Ovary (tissue), 10 donors: ENCODE measurements at places on chromosomes 7 and 10.

DNA sequence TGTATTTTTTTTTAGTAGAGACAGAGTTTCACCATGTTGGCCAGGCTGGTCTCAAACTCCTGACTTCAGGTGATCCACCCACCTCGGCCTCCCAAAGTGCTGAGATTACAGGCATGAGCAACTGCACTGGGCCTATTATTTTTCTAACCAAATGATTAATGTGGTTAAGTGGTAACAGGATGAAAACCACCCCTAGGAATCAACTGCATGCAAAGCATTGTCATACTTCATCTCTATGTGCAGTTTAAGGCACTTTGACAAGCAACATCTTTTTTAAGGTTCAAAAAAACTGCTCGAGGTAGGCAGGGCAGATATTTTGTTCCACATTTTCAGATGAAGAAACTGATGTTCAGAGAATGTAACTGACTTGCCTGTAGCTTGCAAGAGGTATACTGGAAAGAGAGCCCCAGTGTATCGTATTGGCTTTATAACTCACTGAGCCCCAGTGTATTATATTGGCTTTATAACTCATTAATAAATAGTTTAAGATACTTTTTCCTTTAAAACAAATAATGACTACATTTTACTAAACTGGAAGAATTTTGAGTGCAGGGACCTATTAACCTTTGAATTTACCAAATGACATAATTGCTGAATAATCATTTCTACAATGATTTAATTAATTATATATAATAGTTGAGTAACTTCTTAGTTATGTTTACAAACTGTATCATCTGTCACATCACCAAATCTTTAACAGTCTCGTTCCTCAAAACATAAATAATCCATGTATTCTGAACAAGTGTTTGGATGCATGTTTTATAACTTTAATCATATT is 38.1 kb downstream of the RTKN2 start:
- no peak for DNase-seq

DNA sequence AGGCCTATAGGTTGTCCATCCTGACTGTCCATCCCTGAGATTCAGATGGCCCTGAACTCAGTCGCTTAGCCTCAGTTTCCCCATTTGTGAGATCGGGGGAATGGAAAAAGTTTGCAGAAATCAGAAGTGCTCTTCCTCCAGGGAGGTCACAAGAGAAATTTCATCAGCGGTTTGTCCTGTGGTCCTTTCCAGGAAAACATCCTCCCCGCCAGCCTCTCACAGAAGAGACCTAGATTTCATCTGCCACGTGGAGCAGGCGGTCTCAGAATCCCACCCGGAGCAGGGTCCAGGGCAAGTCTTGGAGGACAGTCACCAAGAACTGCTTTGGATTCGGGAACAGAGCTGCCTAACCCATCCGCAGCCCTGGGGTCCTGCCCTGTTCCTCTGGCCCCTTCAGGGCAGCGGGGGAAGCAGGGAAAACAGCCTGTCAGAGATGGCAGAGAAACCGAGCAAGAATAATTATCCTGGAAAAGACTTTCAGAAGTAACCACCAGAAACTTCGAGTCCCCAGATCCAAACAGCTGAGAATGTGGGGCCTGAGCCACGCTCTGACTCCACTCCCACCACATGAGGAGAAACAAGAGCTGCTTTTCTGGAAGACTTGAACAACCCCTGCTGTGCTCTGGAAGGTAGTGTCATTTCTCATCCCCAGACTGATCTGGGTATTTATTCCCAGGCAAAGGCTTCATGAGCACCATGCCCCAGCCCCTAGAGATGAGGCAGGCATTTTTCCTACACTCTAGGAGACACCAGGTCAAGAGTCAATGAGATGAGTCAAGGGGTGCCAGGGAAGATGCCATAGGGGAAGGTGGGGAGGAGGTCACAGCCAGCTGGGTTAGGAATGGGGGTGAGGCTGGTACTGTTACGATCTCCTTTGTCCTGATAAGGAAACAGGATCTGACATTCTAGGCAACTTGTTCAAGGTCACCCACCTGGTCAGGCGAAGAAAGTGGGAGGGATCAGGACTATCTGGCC is 1.1 kb upstream of the TNS3 start:
- DNase-seq = peak; percentile 61

GRCh38 chr7:74173491-74173865 is 678 bp upstream of the EIF4H start:
- no peak for DNase-seq

DNA sequence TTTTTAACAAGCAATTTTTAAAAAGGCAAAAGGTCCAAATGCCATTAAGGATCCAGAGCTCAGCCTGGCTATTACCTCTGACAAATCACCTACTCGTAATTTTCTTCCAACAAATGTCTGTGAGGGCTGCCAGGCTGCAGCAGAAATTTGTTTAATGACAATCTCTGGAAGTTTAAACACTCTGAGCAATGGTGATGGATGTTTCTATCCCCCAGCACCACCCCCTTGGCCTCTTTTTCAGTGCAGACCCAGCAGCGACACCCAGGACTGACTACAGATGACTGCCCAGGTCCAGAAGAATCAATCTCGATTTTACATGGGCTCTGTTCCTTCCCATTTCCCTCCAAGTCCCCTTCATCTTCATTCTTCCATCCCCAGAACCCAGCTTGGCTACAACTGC is 201.4 kb upstream of the AOAH start:
- no peak for DNase-seq

- no peak for DNase-seq
Measured at GRCh38 chr7:2354939-2355704, 495 bp downstream of the EIF3B start.

DNA sequence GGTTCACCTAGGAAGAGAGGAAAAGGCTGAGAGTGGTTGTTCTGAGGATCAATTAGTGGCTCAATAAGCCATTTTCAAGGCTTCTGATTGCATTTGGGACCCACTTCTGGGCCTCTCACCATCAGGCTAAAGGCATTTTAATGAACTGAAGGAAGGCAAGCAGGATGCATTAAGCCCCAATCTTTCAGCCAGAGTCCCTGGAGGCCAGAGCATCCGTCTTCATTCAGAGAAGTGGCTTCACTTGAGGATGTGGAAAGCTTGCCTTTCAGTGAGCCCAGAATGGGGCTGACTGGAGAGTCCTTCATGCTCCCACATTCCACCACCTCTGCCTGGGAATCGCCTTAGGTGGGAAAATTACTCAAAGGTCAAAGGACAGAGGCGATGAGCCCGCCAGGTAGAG is 41.8 kb downstream of the COL17A1 start:
- DNase-seq = no peak

DNA sequence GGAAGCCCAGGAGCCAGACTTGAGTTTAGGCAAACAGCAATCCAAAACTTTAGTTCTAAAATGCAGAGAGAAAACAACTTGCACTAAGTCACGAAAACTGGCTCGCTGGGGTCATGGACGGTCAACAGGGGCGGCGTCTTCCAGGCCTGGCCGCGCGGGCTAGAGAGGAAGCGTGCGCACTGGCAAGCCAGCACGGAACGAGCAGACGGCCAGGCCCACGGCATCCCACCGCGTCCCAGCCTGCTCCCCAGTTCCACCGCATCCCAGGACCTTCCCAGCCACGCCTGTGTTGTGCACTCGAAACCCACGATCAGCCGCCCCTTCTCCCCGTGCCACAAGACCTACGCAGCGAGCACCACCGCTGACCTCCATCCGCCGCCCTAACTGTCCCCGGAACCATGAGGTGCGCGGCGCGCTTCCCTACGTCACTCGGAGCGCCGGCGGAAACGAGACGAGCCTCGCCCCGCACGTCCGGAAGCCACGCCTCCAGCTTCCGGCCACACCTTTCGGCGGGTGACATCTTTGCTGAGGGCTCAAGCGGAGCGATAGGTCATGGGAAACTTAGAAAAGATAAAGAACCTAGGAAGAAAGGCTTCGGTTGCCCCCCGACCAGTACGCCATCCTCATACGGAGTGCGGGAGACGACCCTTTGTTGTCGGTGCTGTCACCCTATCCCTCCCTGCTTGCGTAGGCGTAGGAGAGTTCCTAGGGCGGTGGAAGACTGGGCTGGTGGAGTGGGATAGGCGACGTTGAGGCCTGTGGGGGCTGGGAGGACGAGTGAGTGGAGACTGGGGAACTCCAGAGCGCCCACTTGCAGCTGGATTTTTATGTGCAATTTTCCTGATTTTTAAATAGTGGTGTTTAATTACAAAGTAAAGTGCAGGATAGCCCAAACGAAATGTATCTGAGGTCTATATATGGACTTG is at the start of gene TBRG4:
TSS of gene TBRG4 (minus strand) at position 400 of the 926 bp plus-strand sequence. CDS start 2,460 bp downstream, outside the sequence.
- DNase-seq = peak; percentile 94

- DNase-seq = no peak
Measured at GRCh38 chr7:38870147-38870546, 38.8 kb downstream of the VPS41 start.

DNA sequence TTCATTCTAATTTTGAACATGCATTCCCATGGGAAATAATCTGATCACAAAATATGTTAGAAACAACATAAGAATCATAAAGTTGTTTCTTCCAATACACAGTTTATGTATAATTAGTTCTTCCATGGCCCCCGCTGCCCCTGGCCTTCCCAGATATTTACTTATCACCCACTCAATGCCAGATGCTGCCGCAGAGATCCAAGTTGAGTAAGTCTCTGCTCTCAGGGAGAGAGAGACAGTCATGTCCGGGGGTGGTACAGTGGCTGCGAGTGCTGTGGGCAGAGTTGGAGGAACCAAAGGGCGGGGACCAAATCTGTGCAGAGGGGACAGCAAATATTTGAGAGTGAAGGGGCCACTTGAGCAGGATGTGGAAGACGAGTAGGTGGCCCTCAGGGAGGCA is 37.1 kb downstream of the COL26A1 start:
- no peak for DNase-seq

- no peak for DNase-seq
Measured at GRCh38 chr10:49299816-49300139, 808 bp downstream of the C10orf71 start.

DNA sequence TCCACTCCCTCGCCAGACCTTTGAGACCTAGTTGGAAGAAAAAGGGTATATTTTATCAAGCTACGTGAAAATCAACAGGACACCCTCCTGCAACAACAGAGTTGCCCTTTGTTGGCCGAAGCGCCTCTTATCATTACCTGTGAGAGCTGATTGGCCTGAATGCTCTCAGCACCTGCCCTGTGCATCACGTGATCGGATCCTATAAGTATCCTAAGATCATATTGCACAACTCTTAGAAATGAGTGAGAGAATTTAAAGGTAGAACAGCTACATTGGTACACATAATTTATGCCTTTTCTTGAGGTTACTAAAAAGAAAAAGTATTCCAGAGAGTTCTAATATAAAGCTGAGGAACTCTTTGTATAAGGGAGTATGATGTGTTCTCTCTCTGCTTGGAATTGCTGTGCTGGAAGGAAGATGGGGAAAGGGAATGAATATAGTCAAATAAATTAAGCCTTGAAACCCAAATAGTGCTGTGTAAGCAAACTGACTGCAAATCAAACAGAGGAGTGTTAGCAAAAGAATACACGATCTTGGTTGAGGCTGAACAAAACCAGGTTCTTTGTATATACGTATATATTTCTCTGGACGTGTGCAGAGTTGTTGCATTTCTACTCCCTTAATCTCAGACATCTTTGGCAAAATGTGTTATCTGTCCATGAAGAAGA is 69.3 kb downstream of the LRRC4 start:
- no peak for DNase-seq

- DNase-seq = no peak
Measured at GRCh38 chr10:6492896-6493295, 87.2 kb downstream of the PRKCQ start.

- DNase-seq = no peak
Measured at GRCh38 chr7:17613338-17614041, 315.0 kb downstream of the AHR start.

DNA sequence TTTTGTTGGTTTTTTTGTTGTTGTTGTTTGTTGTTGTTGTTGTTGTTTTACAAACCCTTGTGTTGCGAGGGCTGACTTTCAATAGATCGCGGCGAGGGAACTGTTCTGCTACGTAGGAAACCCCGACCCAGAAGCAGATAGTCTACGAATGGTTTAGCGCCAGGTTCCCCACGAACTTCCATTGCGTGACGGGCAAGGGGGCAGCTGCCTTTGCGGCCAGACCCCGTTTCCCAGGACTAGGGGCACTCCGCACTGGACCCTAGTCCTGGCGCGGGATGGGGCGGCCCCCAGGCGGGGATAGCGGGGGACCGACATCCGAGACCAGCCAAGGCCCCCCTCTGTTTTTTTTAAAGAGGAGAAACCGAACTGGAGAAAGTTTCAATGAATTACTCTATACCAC is 119.6 kb downstream of the LRRTM3 start:
- no peak for DNase-seq

DNA sequence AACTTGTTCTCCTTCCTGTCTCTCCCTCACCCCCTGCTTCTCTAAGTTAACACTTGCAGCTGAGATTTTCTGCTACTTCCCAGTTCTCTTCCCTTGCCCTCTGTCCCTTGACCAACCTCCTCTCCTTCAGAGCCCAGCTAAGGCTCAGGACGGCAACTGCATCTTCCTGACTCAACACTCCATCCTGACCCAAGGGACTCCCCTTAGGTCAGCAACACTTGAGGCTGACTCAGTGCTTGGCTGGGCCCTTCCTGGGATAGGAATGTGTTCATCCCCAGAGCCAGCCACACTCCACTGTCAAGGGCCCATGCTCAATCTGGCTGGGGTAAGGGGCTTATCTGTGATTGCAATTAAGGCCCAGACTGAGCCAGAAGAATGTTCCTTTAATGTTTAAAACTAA is 3.4 kb downstream of the CALHM2 start:
- peak; percentile 66 for DNase-seq

DNA sequence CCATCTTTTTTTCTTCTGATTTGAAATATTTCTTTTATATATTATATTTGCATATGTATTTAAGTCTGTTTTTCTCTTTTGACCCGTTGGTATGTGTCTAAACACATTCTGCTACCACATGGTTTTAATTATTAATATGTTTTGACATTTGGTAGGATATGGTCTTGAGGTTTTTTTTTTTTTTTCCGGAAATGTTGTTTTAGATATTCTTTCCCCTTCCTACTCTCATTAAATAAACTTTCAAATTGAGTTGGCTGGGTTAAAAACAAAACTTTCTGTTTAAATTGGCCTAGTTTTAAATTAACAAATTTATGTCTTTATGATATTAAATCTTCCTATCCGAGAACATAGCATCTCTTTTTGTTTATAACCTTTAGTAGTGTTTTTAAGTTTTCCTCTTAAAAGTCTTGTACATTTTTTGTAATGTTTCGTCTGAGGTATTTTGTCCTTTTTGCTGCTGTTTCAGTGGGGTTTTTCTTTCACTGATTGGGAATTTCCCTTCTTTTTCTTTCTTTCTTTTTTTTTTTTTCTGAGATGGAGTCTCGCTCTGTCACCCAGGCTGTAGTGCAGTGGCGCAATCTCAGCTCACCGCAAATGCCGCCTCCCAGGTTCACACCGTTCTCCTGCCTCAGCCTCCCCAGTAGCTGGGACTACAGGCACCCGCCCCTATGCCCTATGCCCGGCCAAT is 25.4 kb downstream of the STAM start:
- DNase-seq = no peak

GRCh38 chr10:86401588-86402282 is 35.1 kb upstream of the GRID1 start:
- peak; percentile 29 for DNase-seq
